ENCODE measurements at places on chromosomes 1 and 21.
A peak's percentile ranks its signal among the peaks of the same experiment; 100 is the strongest.

GRCh38 chr21:44765231-44766013 is 36.2 kb downstream of the UBE2G2 start:
- DNase-seq: peak; percentile 55

DNA sequence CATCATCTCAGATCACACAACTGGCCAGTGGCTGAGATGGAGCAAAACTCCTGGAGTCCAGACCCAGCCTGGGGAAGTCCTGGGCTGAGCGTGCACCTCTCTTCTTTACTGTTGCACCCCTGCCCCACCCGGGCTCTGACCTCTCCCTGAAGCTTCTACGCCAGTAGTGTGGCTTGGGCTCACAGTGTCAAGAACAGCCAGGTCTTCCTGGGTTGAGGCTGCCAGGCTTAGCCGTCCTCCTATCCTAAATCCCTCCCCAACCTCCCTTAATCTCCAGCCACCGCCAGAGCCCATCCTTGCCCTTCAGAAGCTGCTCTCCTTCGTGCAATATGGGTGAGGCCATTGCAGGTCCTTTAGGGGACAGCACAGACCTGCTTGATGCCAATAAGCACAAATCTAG is 399.2 kb upstream of the VAMP3 start:
- no peak for DNase-seq

GRCh38 chr1:231407547-231408396 is 14.3 kb downstream of the EGLN1 start:
- no peak for DNase-seq

- no peak for DNase-seq
Observed at GRCh38 chr1:8598060-8598724, 219.2 kb downstream of the RERE start.

GRCh38 chr21:25688275-25689155 is 46.2 kb downstream of the ATP5PF start:
- no peak for DNase-seq

DNA sequence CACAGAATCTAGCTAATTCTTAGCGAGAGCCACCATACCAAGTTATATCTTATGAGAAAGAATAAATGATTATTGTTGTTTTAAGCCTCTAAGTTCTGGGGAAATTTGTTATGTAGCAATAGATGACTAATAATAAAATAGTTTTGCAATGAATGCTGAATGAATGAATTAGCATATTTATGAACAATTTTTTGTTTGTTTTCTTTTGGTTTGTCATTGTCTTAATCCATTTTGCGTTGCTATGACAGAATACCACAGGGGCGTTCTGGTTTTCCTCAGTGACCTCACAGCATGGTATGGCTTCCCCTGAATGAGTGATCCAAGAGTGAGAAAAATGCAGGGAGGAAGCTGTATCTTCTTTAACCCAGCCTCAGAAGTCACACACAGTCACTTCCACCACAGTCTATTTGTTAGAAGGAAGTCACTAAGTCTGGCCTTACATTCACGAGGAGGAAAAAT is 53.8 kb upstream of the HPDL start:
- no peak for DNase-seq

GRCh38 chr21:24369746-24370145 is 1237.5 kb downstream of the MRPL39 start:
- DNase-seq: no peak

DNA sequence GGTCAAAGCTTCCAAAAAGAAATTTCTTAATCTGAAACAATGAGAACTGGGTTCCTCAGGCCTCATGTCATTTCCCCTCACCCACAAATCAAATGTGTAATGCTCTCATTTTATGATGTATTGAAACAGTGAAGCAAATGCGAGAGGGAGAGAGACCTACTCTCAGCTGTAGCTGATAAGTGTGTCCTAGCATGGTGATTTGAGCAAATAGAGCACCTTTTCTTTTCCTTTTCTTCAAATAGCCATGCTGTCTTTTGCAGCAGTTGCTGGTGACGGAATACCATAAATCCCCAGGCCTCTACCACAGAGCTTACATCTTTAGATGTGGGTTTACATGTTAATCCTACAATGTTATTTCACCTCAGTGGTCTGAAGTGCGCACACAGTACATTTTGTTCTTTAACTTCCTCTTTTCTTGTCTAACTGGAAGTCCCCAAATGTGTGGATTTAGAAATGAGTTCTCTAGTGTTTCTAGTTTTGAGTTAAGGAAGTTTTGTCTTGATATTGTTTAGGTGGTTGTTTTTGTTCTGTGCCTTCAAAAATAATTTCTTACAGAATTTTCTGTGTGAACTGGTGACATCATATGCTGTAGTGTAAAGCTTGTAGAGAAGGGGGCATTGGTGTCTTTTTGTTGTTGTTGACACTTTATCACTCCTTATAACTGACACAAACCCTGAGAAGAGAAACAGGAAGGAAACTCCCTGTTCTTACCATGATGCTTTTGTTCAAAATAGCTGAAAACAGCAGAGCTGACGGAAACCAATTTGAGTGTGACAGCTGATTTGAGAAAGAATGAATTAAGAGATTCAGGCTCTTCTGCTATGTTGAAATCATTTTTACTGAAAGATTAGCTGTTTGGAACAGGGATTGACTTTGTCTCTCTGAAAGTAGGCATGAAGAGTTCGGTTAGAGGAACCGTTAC is 12.2 kb downstream of the SMAP2 start:
- DNase-seq: no peak

DNA sequence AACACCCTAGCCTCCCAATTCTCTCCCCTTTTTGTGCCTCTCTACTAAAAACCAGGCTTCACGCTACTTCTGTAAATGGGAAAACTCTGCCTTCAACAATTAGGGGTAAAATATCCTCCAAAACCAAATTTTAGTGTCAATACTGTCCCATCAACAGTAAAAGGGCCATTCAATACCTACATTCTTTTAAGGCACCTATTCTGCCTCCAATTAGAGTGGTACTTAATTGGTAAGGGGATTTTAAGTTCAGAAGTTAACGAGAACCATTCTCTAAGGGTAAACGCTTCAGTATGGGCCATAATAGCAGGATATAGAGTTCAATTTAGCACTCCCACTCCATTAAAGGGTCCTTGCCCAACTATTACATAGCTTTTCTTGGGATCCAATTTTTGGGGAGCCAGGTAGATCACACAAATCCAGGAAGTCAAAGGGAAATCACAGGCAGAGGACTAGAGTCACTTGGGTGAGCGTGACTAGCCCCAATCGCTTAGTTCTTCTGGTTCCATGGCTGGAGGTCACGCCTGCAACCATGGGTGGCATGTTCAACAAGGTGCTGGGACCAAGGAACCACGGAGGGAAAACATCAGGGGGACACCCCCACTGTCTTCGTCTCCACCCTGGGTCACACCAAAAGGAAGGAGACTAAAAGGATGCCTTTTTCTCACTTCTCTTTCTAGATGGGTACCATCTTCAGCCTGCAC is 20.1 kb upstream of the BSDC1 start:
- DNase-seq: no peak

DNA sequence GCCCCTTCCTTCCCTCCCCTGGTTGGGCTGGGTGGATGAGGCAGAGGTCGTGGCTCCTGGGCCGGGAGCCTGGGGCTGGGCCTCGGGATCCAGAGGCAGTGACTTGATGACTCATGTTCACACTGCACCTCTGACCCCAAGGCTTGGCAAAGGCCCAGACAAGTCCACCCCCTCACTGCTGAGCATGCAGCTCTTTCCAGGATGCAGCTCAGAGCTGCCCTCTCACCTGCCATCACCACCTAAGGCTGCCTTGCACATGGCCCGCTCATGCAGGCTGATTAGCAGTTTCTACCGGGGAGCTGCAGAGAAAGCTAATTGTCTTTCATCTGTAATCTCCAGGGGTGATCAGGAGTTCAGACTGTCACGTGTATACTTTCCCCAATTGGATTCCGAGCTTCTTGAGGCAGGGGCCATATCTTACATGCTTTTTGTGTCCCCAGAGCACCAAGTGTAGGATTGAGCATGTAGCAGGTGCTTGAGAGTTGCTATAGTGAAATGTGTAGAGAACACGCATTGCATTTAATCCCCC is 62.1 kb downstream of the LRRN2 start:
- DNase-seq: no peak

DNA sequence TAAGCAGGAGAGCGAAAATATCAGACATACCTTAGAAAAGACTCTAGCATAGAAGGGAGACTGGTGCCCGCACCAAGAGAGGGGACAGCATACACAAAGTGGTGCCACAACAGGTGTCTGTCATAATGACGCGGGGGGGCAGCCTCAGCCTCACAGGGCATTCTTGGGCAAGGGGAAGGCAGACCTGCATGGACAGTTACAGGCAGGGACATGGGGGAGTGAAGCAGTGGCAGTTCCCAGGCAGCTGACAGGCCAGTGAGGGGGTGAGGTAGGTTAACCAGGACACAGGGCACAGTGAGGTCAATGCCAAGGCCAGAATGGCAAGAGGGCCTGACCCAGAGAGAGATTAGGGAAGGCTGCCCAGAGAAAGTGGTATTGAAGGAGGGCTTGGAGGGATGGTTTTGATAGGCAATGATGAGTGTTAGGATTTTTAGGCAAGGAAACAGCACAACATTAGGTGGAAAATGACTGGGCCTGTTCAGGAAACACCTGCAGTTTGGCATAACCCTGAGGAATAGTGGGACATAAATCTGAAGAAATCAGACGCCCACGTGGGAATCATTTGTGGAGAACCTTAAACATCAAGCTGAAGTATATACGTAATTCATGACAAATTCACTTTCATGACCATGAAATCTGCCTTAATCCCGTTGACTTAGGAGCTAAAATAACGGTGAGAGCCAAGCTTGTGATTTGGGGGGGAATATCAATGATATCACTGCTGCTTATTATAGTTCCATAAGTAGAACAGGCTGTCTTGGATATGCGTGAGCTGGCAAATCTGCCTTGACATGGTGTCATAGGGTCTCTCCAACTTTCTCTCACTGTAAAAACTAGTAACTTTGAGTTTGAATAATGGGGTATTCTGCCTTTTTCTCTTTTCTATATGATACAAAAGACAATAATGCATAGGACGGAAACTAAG is 8.9 kb downstream of the PTPN14 start:
- no peak for DNase-seq

- DNase-seq: no peak
Observed at GRCh38 chr1:233406994-233407631, 79.6 kb downstream of the MAP3K21 start.

- DNase-seq: no peak
Observed at GRCh38 chr1:195054217-195054687, 1554.0 kb downstream of the KCNT2 start.

GRCh38 chr1:184489908-184490307 is 103.1 kb downstream of the C1orf21 start:
- DNase-seq: no peak

- DNase-seq: no peak
Observed at GRCh38 chr21:24175106-24175505, 1432.2 kb downstream of the MRPL39 start.

- no peak for DNase-seq
Observed at GRCh38 chr1:236687273-236687672, 974 bp downstream of the ACTN2 start.

DNA sequence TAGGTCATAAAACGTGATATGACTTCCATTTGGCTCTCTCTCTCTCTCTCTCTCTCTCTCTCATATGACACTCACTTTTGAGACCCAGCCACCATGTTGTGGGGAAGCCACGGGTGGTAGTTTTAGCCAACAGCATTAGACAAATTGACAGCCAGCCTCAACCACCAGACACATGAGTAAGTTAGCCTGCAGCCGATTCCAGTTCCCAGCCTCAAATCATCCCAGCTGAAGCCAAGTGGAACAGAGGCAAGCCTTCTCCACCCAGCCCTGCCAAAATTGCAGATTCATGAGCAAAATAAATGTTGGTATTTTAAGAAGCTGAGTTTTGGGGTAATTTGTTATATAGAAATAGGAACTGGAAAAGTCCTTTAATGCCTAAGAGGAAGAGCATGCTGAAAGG is 98.0 kb upstream of the DNAH14 start:
- DNase-seq: peak; percentile 27

- DNase-seq: no peak
Observed at GRCh38 chr1:113456967-113457366, 66.7 kb downstream of the MAGI3 start.

DNA sequence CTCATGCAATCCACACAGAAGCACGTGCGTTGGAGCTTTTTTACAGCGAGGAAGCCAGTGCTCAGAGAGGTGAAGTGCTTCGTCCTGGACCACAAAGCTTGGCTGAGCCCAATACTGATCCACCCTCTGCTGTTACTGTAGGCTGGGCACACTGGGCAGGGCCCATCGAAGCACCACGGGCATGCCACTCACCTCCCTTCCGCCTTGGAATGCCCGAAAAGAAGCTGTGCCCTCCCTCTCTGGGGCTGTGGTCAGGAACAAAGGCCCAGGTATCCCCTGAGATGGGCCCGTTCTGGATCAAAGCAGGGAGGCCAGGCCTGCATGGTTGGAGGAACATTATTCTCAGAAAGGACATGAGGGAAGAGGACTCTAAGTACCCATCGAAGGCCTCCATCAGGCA is 206.7 kb upstream of the C1orf174 start:
- DNase-seq: no peak

DNA sequence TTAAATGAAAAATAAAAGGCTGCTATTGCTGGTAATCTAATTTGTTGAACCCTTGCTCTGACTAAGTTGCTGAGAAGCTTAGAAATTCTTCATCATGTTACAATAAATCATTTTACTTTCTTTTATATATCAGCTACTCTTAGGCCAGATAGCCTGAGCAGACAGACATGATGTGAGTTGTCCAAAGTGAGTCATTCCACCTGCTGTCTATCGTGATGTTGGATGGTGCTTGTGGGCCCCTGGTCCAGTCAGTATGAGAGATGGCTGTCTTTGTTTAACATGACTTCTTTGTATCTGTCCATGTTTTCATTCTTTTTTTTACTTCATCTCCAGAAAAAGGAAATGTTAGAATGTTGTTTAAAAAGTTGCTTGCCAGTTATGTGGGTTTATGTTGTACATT is 188.8 kb downstream of the ADGRL2 start:
- no peak for DNase-seq

DNA sequence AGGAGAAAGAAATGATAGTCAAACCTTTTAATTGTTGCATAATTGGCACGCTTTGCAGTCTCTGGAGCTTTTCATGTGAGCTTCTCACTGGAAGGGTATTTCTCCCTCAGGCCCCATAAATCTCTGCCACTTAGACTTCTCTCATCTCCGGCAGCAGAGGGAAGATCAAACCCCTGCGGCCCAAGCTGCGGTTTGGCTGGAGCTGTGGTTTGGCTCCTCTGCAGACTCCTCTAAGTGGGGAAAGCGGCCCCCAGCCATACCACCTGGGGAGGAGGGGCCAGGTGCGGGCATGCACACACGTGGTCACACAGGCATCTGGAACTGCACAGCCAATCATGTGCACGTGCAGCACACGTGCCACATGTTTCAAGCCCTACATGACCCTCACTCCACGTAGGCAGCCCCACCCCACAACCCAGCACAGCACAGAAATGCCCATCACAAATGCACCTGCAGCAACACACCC is 58.3 kb downstream of the UBE2T start:
- peak; percentile 98 for DNase-seq

DNA sequence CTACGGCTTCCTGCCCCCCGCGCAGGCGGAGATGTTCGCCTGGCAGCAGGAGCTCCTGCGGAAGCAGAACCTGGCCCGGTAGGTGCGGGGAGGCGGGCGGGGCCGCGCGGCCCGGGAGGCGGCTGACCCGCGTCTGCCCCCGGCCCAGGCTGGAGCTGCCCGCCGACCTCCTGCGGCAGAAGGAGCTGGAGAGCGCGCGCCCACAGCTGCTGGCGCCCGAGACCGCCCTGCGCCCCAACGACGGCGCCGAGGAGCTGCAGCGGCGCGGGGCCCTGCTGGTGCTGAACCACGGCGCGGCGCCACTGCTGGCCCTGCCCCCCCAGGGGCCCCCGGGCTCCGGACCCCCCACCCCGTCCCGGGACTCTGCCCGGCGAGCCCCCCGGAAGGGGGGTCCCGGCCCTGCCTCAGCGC is 16.6 kb downstream of the NOC2L start:
- no peak for DNase-seq

GRCh38 chr1:17370618-17371017 is 1.4 kb upstream of the PADI6 start:
- DNase-seq: no peak

- DNase-seq: peak; percentile 90
Observed at GRCh38 chr1:21338573-21339355, 48.5 kb upstream of the ECE1 start.
